ENCODE measurements at places on chromosomes 3 and 15. TPM values are rescaled to one million over a fixed set of nuclear protein-coding genes. Genes with fewer than 3 reads are reported as not detected.

The NUDT16 gene
- total RNA-seq, result 18.6 TPM

The STAC gene
- 13.7 TPM for total RNA-seq

The PCBP4 gene
- total RNA-seq, result 1,108 TPM

The LPCAT4 gene
- 19.2 TPM for total RNA-seq

The POC1A gene
- total RNA-seq, result 3.1 TPM

The CLDN16 gene
- total RNA-seq, result 0.16 TPM

The SUCNR1 gene
- not detected for total RNA-seq

The ACKR2 gene
- 1.1 TPM for total RNA-seq

The PHLDB2 gene
- 41.3 TPM for total RNA-seq
